CD4-positive, alpha-beta T cell (primary cell): ENCODE measurements at places on chromosomes 4 and X. TPM values are rescaled to one million over a fixed set of nuclear protein-coding genes. Genes with fewer than 3 reads are reported as not detected.

DNA sequence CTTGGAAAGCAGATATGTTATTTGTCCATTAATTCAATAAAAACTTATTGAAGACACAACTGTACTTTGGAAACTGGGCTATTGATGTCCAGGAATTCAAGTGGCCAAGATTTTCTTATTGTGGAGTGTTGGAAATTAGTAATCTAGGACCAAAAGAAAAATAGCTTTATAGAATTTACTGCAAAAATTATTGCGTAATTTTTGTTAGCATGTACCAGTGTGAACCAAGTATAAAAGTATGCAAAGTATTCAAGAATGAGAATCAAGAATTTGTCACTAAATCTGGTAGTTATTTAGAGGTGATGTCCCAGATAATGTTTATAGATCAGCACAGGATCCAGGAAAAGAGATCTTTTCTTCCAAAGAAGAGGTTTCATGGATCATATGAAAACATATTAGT is 468.9 kb upstream of the CTSO start:
- DNase-seq, result no peak

- no peak for DNase-seq
Observed at GRCh38 chr4:47715716-47716416, 122.0 kb downstream of the CORIN start.

GRCh38 chr4:83320548-83320947 is 14.1 kb downstream of the HPSE start:
- DNase-seq, result no peak

GRCh38 chrX:48695925-48696300 is 621 bp upstream of the SUV39H1 start:
- no peak for DNase-seq

DNA sequence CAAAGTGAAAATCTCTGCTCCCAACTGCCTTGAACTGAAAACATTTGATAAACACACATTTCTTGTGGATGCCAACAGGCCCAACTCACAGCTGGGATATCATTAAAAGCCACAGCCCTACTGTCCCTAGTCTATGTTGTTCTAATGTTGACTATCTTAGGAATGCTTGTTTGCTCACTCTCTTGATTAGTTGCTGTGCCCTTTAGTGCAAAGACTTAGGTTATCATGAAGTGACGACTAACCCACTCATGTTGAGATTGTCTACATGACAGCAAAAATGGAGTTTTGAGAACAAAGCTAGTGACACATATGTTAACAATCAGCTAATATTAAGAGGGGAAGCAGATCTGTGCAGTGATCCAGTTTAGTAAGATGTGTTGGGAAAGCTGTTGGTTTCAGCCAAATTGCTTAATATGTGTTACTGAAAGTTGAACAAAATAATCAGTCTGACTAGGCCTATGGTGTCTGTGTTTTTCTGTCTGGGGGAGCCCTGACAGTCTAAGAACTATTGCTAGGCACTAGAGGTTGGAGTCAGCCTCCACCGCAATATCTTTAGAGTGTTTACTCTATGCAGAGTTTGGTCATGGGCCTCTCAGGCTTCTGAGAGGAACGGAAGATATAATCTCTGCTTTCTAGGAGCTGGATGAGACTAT is 125.5 kb downstream of the ATG4A start:
- DNase-seq, result no peak

Gene NXF2
- not detected for total RNA-seq

GRCh38 chr4:105350859-105351490 is 122.9 kb downstream of the PPA2 start:
- no peak for DNase-seq

- DNase-seq, result no peak
Observed at GRCh38 chr4:53702334-53703266, 111.3 kb upstream of the LNX1 start.

DNA sequence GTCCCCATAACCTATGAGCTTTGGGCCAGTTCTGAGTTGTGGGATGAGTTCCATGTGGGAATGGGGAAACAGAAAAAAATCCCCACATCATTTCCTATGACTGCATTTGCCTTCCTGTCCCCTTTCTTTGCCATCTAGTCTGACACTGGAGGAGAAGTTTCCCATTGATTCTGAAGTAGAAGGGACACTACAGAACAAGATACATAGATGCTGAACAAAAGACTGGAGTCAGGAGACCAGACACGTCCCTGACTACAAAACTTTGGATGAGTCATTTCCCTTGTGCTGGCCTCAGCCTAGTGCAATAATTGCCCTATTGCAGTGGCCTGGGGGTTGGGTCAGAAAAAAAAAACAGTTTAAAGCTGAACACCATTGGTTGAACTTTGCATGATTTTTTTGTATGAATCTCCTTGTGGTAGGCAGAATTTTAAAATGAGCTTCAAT is 22.1 kb downstream of the BEX3 start:
- DNase-seq, result no peak

DNA sequence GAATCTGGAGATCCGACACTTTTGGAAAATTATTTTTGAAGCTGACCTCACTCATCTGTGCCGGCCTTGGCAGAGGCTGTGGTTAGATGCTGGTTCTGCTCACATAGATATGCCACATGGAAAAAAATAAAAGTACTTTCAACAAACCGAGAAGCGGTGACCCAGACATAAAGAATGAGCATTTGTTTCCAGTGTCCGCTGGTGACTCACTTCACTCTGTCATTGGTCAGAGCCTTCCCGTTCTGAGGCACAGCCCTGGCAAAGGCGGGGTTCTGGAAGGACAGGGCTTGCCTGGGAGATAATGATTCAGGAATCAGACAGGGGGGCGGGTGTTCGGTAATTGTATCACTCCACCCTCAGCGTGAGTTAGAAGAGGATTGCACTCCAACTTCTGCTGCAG is 172.4 kb upstream of the MXRA5 start:
- no peak for DNase-seq

- DNase-seq, result no peak
Observed at GRCh38 chr4:84279678-84280077, 219.4 kb downstream of the NKX6-1 start.

DNA sequence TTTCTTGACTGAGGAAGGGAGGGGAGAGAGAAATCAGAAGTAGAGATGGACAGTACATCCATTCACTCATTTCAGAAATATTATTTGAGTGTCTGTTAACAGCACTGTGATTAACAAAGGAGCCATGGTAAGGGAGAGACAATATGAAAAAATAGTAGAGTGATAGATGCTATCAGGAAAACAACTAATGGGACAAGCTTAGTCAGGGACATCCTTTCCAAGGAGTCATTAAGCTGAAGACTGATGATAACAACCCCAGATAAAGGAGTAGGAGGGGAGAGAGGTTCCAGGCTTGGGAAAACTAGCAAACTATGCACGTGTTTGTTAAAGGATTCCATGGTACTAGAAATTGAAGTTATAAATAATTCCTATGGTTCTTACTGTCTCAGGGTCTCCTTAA is 122.2 kb downstream of the CBR4 start:
- DNase-seq, result no peak

Gene TIMM8A
- total RNA-seq, result 6.4 TPM

GRCh38 chr4:160745126-160745525 is 1418.7 kb downstream of the FSTL5 start:
- no peak for DNase-seq

- DNase-seq, result no peak
Observed at GRCh38 chr4:169212981-169213380, 57.8 kb downstream of the SH3RF1 start.

DNA sequence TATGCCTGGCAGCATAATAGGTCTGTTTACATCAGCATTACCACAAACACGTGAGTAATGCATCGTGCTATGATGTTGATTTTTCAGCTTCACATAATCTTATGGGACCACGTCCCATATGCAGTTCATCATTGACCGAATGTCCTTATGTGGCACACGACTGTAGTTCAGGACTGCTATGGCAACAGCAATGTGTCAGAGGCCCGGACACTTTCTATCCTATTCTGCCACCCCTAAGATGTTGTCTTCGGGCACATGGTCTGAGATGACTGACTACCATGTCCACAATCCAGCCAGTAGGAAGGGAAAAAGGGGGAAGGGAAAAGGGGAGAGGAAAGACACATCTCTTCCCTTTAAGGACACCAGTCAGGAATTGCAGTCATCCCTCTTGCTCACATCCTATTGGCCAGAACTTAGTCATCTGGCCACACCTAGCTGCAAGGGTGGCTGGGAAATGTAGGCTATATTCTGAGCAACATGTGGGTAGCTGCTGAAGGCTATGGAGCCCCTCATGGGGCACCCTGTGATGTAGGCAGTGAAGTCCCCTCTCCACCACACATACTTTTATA is 196.0 kb upstream of the RBPJ start:
- no peak for DNase-seq

GRCh38 chr4:23720556-23720955 is 169.3 kb downstream of the PPARGC1A start:
- no peak for DNase-seq

DNA sequence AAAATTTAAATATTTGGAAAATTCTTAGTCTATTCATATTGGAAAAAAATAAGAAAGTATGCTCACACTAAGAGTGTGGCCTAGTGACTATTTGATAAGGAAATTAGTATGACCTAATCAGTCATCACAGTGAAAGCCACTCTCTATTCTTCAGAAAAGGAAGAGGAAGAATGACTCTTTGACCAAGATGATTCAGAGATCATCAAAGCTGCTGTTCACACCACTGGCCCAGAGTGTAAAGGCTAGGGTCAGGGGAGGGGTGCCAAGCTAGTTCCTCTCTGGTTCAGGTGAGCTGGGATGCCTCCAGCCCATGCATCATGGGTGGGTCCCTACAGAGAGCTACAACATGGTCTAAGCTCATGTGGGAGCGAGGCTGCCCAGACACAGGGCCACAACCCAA is 396.9 kb upstream of the NDST3 start:
- no peak for DNase-seq

- no peak for DNase-seq
Observed at GRCh38 chr4:113052379-113052951, 3.0 kb downstream of the ANK2 start.

DNA sequence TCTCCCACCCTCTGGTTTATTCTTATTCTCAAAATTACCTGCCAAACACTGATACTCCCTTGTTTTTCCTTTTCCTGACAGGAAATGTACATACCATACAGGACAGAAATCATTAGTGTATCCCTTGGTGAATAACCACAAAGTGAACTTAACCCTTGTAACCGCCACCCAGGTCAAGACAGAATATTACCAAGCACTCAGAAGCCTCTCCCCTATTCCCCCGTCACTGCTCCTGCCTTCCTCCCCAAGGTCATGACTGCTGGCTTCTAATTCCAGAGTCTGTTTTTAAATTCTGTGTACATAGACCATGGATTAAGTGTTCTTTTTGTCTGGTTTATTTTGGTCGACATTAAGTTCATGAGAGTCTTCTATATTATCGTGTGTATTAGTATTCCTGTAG is 37.7 kb downstream of the HTT start:
- no peak for DNase-seq

DNA sequence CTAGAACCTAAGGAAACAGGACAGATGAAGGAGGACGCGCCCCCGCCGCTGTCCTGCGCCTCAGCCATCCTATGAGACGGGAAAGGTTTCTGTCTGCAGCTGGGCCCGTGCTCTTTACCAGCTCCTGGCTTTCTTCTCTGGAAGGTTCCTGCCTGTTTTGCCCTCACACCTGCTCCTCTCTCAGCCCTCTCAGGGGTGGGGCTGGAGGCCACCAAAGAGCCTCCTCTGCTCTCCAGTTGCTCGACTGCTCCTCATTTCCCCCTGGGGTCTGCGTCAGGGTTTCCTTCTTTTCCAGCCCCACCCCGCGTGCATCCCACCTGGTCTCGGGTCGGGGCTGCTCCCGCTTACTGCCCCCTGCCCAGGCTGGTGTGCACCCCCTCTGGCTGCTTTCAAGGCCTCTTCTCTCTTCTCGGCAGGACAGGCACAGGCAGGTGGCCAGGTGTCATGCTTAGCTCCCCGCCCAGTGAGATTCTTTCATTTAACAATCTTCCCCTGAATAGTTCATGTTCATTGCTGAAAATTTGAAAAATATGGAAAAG is 4.6 kb downstream of the HTT-AS start:
- no peak for DNase-seq

DNA sequence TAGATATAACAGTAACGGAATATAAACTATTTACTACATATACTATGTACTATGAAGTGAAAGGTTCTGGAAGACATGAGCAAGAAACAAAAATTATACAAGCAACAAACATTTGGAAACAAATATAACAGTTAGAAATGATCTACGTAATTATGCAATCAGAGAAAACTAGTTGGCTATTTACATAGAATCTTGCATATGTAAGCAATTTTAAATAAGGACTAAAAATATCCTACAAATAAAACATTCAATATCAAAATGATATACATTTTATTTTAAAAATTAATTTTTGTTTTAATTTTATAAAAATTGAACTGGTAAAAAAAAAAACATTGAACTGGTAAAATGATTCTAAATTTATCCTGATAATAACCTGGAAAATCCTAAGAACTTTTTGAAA is 642.5 kb upstream of the PCDH10 start:
- DNase-seq, result no peak

- DNase-seq, result no peak
Observed at GRCh38 chr4:138602664-138603063, 360.5 kb upstream of the SLC7A11 start.

DNA sequence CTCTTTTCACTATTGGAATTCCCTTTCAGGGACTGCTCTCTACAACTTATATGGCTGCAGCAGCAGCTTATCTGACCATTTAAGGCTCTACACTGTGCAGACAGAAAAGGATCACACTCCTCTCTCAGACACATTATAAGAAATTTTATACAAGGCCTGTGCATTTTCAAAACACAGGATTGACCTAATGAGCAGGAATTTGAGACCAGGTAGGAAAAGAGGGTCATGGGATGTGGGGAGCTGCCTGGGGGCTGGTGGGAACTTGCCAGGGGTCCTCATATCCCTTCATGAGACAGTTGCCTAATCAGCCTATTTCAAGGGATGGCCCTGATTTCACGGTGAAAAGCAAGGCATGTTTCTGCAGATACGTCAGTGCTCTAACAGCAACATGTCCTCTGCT is 77.1 kb downstream of the SORBS2 start:
- no peak for DNase-seq

Gene TCEAL7
- total RNA-seq, result not detected

DNA sequence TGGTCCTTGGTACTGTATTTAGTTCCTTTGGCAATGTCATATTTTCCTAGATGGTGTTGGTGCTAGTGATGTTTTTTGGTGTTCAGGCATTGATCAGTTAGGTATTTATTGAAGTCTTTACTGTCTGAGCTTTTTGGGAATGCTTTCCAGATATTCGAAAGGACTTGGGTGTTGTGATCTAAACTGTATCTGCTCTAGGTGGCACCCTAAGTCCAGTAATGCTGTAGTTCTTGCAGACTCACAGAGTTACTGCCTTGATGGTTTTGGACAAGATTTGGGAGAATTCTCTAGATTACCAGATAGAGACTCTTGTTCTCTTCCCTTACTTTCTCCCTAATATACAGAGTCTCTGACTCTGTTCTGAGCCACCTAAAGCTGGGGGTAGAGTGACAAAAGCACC is 513.6 kb upstream of the PITX2 start:
- no peak for DNase-seq

DNA sequence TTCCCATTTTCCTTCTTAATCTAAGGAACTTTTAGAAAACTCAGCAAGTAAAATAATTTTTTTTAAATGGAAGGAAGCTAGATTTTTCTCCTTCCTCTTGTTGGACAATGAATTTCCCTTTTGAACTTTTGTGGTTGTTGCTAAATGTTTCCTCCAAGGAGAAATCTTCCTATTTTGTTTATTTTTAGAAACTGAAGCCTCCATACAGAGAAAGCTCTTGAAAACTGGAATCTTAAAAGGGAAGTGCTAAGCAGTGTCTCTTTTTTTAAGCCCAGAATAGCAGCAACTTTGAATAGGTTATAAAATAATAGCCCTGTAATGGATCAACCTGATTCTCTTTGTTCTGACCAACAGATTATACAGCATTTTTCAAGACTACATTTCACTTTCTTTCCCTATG is 15.1 kb upstream of the DCLK2 start:
- DNase-seq, result no peak
